ENCODE measurements at places on chromosomes 16 and 17.

- DNase-seq, result no peak
Measured at GRCh38 chr17:19733953-19734526, 14.1 kb downstream of the ALDH3A1 start.

- no peak for DNase-seq
Measured at GRCh38 chr17:31444026-31444425, 52.6 kb downstream of the RAB11FIP4 start.

DNA sequence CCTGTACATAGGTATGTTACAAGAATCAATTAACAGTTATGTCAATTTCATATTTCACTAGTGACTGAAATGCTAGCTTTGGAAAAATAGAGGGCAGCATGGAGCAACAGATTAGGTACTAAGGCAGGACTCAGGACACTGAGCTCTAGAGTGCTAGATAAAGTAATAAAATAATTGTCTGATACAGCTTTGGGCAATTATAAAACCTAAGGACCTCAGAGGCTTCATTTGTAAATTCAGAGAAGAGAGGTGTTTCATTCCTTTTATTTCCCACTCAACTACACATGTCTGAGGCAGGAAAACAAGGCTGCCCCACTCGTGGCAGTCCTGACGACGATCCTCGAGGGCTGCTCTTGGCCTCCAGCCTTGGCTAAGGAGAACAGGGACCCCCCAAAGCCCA, 81.5 kb downstream of the CA4 start:
- DNase-seq, result peak; percentile 28

DNA sequence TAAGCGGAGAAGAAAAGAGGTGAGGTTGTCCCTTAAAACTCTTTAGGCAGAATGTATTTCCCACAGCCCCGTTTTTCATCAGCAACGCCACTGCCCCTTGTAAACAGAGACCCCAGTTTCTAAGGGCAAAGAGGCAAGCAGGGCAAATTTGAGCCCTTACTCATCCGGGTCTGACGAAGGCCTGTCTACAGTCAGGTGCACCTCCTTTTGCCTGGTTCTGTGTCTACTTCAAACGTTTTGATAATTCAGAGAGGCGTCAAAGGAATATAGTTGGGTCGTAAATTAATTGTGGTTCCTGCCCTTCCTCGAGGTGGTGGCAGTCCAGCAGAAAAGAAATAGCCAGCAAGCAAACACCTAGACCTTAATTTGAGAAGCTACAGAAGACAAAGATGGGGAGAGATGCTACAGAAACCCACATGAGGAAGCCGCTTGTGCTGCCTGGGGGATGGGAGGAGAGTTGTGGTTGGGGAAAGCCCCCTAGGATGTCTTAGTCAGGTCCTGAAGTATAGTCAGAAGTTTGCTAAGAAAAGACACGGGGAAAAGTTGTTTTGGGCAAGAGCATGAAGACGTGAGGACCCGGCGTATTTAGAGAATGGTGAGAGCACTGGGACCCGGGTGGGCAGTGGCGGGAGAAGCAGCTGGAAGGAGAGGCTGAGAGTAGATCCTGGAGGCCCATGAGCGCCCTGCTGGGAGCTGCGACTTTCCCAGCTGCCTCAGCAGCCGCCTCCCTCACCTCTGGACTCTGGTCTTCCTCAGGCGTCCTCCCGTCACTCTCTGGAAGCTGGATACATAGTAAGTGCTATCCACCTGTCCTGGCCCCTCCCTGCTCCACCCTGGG, 2.4 kb downstream of the FBRS start:
- DNase-seq, result no peak

- DNase-seq, result peak; percentile 71
Measured at GRCh38 chr16:53518550-53519416, 15.8 kb upstream of the AKTIP start.

DNA sequence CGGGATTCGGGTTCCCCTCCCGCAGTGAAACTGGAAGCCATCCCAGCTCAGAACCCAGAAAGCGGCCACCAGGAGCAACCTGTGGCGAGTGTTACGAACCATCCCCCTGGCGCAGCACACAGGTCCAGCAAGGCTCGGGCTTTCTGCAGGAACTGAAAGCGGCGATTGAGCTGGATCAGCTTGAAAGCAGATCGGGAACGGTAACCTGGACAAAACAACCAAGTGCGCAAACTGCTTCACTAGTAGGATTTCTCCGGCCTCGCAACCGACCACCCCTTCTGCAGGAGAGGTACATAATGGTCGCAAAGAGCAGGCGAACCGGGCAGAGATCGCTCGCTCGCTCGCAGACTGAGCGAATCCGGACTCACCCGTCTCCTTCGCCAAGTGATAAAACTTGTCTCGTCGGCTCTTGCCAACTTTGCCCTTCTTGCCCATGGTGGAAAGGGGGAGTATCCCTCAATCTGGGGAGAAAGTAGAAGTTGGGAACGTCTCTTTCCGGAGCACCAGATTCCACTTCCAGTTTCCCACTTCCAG, 696 bp upstream of the PSMC5 start:
- no peak for DNase-seq

DNA sequence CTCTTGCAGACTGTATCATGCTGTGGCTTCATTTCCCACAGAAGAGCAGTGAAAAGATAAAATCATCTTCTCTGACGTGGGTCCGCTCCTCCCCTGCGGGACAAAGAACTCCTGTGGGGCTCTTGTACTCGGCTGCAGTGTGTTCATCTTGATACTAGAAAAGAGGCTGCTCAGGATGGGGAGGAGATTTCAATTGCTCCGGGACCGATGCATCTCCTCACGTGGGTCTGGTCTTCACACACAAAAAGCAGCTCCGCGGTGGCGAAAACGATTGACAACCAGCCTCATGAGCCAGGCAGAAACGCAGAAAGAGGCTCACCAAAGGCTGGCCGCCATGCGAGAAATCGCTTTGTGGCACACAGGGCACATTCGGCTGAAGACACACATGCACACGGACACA, 14.4 kb upstream of the KCNJ18 start:
- DNase-seq, result no peak

DNA sequence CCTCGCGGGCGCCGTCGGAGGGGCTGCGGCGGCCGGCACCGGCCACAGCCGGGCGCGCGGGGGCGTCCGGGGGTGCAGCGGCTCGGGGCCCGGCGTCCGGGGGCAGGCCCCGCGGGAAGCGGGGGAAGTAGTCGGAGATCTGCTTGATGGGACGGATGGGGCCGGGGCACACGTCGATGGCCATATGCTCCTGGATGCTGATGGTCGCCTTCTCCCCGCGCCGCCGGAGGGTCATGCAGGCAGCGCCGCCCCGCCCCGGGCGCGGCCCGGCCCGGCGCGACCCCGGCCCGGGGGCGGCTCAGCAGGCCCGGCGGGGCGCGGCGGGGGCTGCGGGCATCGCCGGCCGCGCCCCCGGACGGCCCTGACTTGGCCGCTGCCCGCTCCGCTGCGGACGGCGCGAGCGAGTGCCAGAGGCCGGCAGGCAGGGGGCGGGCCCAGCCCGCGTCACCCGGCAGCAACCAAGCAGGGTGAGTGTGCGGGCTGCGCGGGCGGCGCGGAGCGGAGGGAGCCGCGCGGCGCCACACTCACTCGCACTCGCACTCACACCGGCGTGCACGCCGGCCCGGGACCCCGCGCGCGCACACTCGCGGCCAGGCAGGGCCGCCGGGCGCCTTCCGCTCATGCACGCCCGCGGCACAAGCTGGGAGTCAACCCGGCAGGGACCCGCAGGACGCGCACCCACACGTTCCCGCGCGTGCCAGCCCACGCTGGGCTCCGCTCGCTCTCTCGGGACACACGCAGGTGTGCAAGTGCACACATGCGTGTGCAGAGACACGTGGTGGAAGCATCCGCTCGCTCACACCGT, at the start of gene DOC2B:
DOC2B (minus strand) TSS at position 406 of the 805 bp plus-strand sequence; CDS start at position 235, 171 bp downstream.
- DNase-seq, result no peak

DNA sequence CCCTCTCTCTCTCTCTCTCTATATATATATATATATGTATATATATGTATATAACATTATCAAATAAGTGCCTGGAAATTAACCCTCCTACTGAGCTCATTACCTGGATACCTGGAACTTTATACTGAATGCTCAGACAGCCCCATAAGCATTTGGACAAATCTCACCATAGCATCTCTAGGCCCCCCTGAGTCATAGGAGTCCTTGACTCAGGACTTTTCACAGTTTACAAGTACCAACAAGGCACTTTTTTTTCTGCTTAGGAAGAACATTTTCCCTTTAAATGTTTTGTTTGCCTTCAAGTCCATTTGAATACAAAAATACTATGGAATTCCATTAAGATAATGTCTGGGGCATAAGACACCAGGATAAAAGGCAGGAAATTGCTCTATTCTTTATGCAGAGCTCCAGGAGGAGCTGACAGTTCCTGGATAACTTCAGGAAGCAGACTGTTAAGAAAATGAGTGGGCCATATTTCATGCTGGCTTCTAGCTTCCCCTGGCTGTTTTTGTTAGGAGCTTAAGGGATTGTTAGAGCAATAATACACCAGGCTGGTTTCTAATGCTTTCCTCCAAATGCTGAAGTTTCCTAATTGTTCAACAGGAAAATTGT, 171.7 kb upstream of the ASIC2 start:
- no peak for DNase-seq

- DNase-seq, result no peak
Measured at GRCh38 chr16:36336-36984, 16.9 kb downstream of the POLR3K start.

DNA sequence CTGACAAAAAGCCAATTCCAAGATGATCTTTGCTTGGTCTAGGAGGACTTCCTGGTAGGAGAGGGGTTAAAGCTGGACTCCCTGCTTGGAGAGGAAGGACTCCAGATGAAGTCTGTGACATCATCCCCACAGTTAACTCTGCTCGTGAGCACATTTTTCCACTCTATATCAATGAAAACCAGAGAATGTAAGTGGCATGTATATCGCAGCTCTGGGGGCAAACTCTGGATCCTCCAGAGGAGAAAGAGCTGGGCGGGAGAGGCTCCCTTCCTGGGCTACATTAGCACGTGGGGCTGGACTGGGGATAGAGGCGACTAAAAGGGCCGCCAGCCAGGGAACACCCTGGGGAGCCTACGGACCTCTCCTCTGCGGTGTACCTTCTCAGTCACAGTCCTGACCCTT, 34.1 kb downstream of the HIC1 start:
- peak; percentile 75 for DNase-seq
